ENCODE measurements at places on chromosomes 13 and 19.

GRCh38 chr19:43438291-43439031, 23.8 kb downstream of the TEX101 start:
- no peak for DNase-seq

- DNase-seq = no peak
Measured at GRCh38 chr19:11247391-11247790, 8.0 kb downstream of the ANGPTL8 start.

DNA sequence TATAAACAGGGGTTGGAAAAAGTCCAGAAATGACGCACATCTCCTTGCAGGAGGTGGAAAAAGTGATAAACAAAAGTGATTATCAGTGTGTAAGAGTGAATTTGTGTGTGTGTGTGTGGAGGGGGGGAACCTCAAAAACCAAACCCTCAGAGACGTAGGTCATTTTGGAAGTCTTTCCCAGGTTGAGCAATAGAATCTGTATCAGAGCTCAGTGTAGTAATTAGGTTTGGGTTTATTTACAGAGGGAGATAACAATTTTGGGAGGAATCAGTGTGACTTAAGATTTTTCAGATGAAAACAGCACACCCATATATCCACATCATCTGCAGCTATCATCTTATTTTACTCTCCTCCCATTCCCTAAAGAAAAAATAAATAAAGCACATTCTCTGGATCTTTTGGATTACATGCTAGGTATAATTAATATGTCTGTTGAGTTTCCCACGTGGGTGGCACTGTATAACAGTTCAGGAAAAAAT, 406.4 kb downstream of the FGF9 start:
- no peak for DNase-seq

DNA sequence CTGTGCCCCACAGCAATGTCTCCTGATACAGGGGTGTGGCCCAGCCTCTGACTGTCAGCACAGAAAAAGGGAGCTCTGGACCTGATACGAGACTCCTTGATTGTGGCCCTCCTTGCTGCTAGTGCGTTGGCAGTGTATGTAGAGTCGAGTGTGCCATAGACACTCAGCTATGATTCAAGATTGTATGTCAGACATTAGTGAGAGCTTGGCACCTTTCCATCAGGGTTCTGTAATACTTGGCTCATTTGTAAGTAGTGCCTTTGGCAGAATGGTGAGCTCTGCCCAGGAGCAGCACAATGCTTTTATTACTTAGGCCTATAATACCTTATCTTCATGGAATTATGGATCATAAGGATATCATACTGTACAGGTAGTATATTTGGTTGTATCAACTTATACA, 83.4 kb downstream of the ATP8A2 start:
- DNase-seq = no peak

DNA sequence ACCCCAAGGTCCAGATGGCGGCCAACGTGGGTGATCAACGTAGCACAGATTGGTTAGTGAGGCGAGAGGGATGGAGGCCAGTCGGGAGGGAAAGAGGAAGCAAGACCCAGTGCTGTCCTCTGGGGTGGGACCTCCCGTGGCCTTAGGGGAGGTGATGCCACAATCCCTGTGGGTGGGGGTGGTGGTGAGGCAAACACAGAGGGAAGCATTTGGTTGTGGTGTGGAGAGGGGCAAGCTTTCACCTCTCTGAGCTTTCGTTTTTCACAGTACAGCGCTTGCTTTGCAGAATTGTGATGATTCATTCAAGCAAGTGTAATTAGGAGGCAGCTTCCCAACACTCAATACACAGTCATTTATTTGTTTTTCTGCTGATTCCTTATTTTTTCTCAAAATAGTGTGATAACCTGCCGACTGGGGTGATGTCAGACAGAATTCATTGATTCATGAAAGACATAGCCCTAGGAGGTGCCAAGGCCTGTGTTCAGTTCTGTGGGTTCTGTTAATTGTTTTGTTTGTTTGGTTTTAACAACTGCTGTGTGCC, 2.4 kb downstream of the LENG8 start:
- no peak for DNase-seq

DNA sequence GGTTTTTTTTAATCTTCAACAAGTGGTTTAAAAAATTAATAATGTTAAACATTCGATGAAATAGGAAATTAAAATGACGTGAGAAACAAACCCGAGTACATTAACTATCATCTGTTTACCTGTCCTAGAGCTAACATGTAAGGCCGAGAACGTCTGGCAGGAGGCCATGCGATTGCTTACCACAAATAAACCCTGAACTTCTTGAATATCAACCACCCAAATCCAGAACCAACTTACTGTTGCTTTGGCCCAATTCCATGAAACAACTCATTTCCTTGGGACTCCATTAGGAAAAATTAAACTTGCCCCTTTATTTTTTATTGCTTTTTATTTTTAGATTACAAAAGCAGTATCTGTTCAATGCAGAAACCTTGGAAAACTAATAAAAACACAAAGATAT, 228.9 kb upstream of the IRS2 start:
- DNase-seq = no peak

GRCh38 chr13:113621046-113621445, 36.5 kb downstream of the TFDP1 start:
- DNase-seq = no peak

DNA sequence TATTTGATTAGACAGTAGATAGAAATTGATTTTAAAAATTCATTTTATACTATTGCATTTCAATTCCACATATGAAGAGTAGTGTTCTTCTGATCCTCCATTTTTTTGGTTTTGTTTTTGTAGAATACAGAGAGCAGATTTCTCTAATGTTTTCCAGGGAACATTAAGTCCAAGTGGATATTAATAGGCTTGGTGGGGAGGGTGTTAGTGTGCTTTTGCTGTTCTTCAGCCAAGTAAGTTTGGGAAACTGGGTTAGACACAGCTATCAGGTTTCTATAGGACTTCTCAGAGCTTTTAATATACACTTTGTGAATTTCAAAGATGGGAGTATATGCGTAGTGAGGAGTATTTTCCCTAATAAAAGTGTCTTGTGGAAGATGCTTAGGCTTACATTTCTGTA, 21.8 kb downstream of the NAA16 start:
- DNase-seq = no peak

DNA sequence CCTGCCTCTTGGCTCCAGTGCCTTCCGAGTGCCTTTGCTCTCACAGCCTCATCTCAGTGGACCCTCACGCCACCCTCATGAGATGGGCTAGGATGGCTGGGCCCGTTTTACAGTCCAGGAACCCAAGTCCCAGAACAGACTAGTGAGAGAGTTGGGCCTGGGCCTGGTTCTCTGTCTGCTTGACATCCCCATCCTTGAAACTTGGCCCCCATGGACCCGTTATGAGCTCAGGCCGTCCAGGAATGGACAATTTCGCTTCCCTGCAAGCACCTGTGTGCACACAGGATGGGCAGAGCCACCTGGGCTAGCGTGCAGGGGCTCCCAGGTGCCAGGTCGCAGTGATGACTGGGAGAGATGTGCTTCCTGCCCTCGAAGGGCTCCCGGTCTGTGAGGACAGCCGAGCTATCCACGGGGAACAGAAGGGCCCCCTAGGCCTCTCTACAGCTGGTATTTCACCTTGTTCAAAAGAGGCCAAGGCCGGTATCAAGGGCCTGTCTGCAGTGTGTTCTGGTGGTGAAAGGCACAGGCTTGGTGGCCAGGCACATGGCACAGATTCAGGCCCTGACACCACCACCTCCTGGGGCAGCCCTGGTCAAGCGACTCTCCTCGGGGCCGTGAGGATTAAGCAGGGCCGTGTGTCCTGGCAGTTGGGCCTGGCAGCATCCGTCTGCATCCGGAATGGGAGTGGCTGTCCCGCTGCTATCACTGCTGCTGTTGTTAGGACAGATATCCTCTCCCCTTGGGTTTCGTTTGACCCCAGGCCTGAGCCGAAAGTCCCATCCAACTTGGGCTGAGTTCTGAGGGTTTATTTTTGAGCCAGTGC, 38.9 kb downstream of the CAPN12 start:
- no peak for DNase-seq

DNA sequence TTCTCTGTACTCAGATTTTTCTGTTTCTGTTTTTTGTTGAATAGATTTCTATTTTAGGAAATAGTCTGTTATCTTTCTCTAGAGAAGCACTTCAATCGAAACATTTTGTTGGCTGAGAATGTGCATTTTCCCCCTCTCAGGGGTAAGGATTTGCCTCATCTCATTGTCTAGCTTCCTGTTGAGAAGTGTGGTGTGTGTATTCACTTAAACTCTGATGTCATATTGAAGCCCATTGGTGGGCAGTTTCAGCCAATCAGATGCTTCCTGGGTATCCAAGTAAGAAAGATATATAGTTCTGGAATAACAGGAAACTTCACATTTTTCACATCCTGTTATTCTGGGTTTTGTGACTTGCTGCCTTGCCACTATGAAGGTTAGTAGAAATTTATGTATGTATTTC, 87.6 kb downstream of the ARHGEF7 start:
- DNase-seq = no peak

DNA sequence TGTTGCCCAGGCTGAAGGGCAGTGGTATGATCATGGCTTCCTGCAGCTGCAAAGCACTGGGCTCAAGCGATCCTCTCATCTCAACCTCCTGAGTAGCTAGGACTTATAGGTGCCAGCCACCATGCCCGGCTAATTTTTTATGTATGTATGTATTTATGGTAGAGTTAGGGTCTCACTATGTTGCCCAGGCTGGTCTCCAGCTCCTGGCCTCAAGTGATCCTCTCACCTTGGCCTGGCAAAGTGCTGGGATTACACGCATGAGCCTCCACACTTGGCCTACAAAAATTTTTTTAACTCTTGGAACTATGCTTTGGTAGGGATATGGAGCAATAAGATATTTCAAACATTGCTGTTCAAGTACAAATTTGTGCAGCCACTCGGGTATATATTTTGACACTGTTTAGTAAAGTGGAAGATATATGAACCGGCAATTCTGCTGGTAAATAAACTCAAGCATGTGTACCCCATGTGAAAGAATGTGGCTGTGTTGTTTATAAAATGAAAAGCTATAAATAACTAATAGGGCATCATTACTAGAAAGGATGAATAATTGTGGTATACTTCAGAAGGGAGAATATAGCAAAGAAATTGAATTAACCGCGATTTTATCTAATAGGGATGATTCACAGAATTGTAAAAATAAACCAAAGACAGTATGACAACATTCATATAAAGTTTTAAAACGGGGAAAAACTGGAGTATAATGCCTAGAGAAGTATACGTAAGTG, 1.1 kb downstream of the ZNF566 start:
- DNase-seq = no peak

DNA sequence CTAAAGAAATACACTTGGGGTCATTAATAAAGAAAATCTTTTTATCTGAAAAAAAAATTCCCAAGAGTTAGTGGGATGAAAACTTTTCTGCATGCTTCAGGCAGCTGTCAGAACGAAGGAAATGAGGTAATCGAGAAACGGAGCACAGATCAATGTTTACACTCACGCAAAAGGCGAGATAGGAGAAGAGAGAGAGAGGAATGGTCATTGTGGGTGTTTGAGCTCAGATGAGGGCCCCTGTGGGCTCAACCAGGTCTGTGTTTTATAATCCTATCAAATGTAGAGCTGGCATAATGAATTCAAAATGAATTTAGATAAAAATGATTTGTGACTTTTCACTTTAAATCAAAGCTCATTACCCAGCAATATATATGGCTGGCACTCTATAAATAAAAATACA, 6.3 kb upstream of the RXFP2 start:
- no peak for DNase-seq

DNA sequence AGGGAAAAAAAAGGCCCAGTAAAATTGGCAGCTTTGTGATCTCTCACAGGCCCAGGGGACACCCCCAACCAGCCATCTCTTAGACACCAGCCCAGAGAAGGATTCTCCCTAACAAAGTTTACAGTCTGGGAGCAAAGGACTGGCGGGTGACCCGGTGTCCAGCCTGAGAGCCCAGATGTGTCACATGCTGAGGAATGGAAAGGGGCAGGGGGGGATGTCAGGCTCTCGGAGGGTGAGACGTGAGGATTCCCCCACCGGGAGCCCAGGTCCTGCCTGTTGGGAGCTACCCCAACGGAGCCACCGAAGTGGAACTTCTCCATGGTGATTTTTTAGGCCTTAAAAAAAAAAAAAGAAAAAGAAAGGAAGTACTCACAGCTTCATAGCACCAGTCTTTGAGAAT, 4.8 kb upstream of the CTXN1 start:
- DNase-seq = no peak

- DNase-seq = no peak
Measured at GRCh38 chr19:38247734-38248268, 8.4 kb downstream of the PPP1R14A start.

GRCh38 chr13:63979951-63980350, 2564.3 kb upstream of the PCDH20 start:
- DNase-seq = no peak

- no peak for DNase-seq
Measured at GRCh38 chr19:41925208-41926003, 2.8 kb downstream of the ERFL start.

DNA sequence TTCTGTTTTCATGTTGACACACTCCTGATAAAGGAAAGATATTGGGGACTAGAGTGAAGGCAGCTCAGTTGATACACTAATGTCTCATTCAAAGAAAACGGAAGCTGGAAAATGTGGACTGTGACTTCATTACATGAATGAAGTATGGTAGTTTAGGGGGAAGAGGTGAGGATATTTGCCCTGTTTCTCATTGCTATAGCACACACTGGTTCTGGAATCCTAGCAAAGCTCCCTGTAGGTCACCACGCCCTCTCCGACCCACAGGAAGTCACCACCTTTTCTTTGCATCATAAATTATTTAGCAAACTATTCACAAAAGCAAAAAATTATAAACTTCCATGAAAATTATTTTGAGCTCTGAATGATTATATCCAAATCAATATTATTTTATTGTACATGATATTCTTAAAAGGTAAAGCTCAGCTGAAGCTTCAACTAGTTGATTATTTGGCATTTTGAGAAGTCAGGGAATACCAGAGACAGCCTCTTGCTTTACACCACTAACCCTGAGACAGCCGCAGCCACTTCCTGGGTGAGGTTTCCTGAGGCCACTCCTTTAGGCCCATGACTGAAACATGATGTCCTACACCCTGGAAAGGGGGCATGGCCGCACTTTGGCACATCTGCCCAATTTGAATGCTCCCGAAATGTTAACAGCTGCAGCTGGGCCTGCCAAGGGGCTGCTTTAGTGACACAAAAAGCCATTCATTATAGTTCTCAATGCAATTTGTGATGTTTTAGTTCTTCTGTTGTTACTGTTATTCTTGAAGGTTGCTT, 50.0 kb upstream of the WDFY2 start:
- DNase-seq = no peak

DNA sequence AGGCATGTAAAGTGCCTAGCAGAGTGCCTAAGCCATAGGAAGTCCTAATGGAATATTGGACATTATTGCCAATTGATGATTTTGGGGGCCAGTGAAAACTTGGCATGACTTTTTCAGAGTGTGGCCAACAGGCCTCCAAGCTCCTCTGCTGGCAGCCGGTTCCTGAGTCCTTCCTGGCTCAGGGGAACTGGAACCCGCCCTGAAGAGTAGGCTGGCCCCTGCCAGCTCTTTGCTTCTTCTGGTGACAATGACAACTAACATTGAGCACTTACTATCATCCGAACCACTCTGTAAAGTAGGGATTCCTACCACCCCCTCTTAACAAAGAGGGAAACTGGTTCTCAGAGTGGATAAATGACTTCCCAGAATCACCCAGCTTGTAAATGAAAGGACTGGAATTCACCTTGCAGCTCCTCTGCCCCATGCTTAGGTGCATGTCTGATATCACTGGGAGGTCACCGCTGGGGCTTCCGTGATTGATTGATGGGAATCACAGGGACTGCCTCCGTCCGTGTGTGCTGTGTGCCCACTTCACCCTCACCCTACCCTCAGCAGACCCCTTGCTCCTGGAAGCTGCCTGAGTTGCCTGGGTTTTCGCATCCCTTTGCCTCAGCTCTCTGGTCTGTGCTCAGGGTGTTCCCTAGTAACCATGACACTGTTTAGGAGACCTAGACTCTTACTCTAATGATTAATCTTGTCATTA, 50.6 kb downstream of the TNFRSF19 start:
- no peak for DNase-seq

- DNase-seq = no peak
Measured at GRCh38 chr19:33701565-33701964, 79.8 kb downstream of the CHST8 start.

Measured in SK-N-DZ (cell line).